AG09309 (cell line): ENCODE measurements at places on chromosomes 16 and 17.

DNA sequence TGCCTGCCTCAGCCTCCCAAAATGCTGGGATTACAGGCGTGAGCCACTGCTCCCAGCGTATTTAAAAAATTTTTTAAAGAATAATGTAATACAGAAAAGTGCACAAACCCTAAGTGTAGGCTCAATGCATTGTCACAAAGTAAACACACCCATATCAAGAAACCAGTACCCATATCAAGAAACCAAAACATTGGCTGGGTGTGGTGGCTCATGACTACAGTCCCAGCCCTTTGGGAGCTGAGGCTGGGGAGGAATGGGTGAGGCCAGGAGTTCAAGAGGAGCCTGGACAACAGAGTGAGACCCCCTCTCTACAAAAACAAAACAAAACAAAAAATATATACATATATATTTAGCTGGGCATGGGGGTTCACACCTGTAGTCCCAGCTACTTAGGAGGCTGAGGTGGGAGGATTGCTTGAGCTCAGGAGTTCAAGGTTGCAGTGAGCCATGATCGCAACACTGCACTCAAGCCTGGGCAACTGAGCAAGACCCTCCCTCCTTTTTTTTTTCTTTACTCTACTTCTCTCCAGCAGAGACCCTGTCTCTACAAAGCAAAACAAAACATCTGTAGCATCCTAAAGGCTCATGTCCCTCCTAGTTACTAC lies 9.3 kb upstream of the PRR14 start:
- DNase-seq: no peak

- peak; percentile 89 for DNase-seq
Observed at GRCh38 chr17:39928858-39929645, 1.5 kb downstream of the LRRC3C start.

- DNase-seq: no peak
Observed at GRCh38 chr17:27956601-27957445, 63.7 kb upstream of the LYRM9 start.

GRCh38 chr16:49629851-49630250 lies 226.1 kb downstream of the ZNF423 start:
- DNase-seq: no peak

GRCh38 chr17:45432405-45433158 lies at the start of gene ARHGAP27:
TSS of gene ARHGAP27 (minus strand) at chr17:45432870. CDS start at chr17:45430279, 2,591 bp downstream.
- DNase-seq: no peak

DNA sequence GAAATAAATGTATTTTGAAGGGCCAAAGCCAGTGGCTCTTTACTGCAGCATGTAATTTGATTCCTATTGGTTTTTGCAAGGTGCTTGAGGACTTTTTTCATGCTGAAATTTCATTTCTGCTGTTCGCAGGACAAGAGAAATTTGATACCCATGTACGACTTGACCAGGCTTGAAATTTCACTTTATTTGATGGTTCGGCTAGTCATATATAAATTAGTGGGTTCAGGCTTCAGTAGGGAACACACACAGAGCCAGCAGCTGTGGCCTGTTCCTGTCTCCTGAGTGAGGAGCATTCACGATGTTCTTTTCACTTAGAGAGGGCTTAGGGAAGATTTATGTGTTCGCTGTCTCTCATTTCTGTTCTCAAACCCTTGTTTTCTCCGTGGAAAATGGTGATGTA lies 258.4 kb upstream of the CACNG5 start:
- DNase-seq: no peak

GRCh38 chr16:83306961-83307593 lies 500.7 kb upstream of the HSBP1 start:
- no peak for DNase-seq

DNA sequence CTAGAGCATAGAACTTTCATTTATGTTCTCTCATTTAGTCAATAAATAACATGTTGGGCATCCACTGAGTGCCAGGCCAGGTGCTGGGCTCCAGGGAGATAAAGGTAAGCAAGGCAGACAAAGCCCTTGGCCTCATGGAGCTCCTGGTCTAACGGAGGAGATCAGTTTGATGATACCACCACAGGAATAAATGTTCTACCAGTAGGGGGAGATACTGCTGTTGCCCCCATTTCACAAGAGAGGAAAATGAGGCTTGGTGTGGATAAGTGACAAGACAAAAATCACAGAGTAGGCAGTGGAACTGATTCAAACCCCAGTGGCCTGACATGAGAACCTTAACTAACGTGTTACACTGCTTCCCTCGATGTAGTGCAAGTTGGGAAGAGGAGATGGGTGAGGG lies 80.4 kb upstream of the ERCC4 start:
- DNase-seq: no peak

DNA sequence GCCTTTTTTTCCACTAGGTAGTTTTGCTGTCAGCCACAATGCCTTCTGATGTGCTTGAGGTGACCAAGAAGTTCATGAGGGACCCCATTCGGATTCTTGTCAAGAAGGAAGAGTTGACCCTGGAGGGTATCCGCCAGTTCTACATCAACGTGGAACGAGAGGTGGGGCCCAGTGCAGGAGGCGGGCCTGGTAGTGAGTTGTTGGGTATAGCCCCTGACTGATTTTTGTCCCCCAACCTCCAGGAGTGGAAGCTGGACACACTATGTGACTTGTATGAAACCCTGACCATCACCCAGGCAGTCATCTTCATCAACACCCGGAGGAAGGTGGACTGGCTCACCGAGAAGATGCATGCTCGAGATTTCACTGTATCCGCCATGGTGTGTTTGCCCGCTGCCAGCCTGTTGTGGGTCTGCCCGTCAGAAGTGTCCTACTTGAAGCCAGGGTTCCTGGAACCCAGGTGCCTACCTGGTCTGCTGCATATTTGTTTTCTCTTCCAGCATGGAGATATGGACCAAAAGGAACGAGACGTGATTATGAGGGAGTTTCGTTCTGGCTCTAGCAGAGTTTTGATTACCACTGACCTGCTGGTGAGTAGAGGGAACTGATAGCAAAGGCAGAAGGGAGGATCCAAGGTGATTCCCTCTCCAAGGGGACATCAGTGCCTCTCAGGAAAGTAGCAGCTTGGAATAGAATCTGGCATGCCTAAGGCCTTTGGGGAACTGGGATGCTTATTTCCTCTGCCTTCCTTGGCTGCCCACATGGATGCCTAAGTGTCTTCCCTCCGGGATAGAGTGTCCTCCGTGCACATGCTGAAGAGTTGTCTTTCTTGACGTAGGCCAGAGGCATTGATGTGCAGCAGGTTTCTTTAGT lies 1.9 kb upstream of the CD68 start:
- DNase-seq: no peak

- no peak for DNase-seq
Observed at GRCh38 chr16:56310690-56311089, 114.7 kb downstream of the AMFR start.

DNA sequence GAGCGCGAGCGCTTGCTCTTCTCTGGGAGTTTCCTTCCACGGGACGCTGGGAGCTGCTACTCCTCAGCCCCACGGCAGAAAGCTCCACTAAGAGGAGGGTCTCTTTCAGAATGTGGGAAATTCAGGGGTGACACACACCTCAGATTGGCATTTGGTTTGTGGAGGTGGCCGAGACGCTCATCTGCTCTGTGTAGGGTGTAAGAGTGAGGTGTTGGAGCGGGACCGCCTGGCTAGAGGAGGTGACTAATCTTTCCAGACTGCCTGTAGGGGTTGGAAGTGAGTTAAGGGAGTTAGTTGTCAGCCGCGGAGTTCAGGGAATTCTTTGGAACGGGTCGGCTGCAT lies 735 bp downstream of the PSMD11 start:
- DNase-seq: no peak

- no peak for DNase-seq
Observed at GRCh38 chr17:28948873-28949184, 2.5 kb downstream of the PHF12 start.

- no peak for DNase-seq
Observed at GRCh38 chr16:17574256-17574655, 103.5 kb upstream of the XYLT1 start.

GRCh38 chr17:78342449-78343186 lies 17.3 kb downstream of the SOCS3 start:
- no peak for DNase-seq
